ENCODE measurements at places on chromosomes 7 and 10.
A peak's percentile ranks its signal among the peaks of the same experiment; 100 is the strongest.

- no peak for DNase-seq
These were observed 629.1 kb upstream of the ADARB2 start for GRCh38 chr10:2366264-2366931.

DNA sequence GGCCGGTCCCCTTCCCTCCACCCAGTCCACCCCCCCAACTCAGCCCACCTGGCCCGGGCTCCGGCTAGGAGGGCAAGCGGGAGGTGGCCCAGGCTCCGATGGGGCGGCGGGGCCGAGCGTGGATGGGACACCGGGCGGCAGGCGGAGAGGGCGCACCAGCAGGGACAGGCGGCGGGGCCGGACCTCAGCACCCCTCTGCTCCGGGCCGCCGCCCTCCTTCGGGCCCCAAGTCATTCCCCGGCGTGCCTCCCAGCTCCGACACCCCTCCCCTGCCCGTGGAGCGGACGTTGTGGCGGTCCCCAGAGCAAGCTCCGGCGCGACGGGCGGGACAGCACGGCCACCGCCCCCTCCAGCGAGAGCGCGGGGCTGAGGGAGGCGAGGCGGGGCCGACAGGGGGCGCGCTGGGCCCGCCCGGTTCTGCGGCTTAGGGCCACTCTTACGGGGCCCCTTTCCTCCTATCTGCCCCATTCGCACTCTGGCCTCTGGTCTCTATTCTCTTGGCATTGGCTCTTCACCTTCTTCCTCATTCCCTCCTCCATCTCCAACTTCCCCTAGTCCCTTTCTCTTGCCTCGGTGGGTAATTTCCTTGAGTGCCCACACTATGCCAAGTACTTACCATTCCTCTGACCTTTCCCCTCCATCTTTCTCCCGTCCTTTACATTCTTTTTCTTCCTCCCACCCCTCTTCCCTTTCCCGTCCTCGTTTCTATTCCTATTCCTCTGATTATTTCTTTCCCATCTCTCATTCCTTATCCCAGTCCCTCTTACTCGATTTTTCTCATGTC is 701 bp upstream of the GBX1 start:
- peak; percentile 66 for DNase-seq

- peak; percentile 30 for DNase-seq
These were observed 233.9 kb upstream of the CACNA2D1 start for GRCh38 chr7:82677493-82677892.

DNA sequence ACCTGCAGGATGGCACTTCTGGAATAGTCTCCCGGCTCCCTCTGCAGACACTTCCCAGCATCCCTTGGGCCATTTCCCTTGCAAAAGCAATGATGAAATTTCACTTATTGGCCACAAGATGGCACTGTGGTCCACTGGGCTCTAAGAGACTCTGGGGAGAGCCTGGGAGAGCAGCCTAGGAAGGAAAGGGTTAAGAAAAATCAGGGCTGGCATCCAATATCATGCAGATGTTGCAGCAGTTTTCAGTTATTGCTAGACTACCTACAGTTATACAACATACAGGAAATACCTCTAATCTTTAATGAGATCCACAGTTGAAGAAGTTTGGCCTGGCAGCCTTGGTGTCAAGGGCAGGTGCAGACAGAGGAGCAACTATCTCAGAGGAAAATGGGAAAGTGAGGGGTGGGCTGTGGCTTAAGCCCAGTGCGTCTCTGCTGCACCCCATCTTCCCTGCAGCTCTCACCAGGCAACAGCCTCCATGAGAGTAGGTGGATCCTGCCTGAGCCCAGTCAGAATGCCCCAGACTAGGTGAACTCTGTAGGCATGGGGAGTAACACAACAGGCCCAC is 100.2 kb upstream of the PRSS58 start:
- DNase-seq = no peak

DNA sequence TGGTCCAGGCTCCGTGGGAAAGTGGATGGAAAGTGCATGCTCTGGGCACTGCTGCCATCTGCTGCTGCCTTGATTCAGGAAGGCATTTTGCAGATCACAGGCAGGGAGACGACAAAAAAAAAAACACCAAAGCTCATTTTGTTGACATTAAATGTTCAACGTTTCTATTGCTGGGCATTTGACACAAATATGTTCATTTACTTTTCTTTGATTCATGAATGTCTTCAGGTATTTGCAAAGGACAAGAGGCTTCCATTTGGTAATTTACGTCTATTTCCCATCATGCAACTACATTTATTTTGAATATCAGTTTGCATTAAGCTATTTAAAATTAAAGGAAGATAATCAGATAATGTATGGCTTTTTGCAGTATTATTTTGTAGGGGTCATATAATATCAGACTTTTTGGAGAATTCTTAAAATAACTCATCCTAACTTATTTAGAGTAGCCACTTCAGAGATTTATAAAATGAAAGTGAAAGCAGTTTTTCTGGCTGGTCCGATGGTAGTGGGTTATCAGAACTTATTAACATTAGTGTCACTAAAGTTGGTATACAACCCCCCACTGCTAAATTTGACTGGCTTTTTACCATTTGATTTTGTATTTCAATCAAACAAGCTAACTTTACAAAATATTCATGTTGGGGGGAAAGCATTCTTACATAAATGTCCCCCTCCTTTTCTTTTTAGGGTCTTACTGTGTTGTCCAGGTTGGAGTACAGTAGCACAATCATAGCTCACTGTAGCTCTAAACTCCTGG is 65.3 kb downstream of the PDIA4 start:
- DNase-seq = peak; percentile 53

Measured in activated CD4-positive, CD25-positive, alpha-beta regulatory T cell treated with anti-CD3 and anti-CD28 coated beads, Interleukin-2, amount 50 U/mL, for 72 hours (primary cell).